ENCODE measurements at places on chromosomes 3 and 15.

DNA sequence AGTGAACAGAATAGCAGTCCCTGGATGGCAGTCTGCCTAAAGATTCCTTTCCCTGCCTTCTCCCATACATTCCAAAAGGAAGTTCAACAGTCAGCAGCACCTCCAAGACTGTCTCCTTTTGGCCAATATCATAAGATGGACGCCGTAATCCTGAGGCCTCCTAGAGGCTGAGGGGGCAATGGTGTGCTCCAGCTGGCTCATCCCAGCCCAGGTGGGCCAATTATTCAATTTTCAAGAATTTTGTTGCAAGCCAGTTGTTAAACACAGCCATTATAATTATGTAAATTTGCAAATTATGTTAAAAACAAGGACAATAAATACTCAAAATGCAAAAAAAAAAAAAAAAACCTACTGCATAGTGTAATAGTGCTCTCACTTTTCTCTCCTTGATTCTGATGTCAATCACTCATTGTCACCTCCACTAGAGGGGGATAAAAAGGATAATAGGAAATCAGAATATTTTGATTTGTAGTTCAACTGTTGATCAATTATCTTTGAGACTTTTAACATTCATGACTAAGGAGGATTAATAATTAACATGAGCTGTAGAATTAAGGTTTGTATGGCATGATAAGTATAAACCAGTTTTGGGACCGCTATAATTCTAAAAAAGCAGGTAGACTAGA is 40.1 kb downstream of the PPARG start:
- DNase-seq: no peak

DNA sequence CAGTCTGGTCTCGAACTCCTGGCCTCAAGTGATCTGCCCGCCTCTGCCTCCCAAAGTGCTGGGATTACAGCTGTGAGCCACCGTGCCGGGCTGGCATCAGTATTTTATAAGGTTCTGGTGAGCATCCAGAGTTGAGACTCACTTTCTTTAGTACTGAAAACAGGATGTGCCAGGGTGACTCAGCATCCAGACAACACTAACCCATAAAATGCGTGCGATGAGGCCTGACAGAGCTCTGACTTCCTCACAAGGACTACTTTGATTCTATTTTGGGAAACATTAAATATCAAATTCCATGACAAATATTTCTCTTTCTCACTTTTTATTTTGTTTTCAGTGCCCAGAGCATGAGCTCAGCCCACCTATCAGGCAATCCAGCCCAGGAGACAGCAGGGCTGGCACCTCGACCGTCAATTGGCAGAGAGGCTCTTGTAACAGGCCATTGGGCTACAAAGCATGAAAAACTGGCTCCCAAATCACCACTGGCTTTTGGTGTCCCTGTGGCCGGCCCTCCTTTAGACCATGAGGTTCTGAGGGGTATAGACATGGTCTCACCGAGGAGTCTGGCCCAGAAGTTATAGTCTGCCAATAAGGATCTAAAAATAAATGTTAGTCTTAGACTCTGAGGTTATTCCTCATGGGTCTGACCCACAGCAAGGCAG is 75.0 kb downstream of the FEM1B start:
- no peak for DNase-seq

GRCh38 chr15:50786871-50787270 is 21.4 kb upstream of the SPPL2A start:
- no peak for DNase-seq

DNA sequence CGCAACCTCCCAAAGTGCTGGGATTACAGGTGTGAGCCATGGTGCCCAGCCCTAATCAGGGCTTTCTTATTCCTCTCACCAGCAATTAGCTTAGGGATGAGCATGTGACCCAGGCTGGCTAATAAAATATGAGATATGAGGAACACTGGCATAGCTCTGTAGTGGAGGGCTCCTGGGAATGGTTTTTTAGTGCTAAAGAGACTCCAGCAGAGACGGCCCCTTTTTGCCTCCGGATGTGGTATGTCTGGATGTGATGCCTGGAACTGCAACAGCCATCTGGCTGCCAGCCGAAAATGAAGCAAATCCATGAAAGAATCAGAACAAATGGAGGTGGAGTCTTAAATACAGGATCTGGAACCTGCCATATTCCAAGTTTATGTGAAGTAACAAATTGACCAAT is 69.1 kb upstream of the MAGI1 start:
- DNase-seq: no peak

- DNase-seq: no peak
These were observed 301.0 kb upstream of the UMPS start for GRCh38 chr3:124429129-124429815.

DNA sequence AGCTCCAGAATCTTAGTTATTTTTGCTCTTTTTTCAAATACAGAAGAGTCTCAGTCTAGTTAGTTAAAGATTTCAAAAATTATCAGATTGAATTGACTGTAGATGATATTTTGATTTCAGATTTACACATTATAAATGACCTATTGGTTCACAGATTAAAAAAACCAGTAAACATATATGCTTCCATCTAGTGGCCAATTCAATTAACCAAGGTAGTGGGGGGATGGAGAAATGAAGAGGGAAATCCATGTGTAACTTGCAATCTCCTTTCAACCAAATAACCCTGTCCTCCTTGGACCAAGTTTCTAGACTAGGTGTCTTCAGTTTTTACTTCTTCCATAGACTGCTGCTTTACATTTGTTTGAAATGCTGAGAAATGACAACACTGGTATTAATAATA is 789.8 kb downstream of the ROBO1 start:
- no peak for DNase-seq

GRCh38 chr3:43852066-43852465 is 161.3 kb downstream of the ABHD5 start:
- no peak for DNase-seq

DNA sequence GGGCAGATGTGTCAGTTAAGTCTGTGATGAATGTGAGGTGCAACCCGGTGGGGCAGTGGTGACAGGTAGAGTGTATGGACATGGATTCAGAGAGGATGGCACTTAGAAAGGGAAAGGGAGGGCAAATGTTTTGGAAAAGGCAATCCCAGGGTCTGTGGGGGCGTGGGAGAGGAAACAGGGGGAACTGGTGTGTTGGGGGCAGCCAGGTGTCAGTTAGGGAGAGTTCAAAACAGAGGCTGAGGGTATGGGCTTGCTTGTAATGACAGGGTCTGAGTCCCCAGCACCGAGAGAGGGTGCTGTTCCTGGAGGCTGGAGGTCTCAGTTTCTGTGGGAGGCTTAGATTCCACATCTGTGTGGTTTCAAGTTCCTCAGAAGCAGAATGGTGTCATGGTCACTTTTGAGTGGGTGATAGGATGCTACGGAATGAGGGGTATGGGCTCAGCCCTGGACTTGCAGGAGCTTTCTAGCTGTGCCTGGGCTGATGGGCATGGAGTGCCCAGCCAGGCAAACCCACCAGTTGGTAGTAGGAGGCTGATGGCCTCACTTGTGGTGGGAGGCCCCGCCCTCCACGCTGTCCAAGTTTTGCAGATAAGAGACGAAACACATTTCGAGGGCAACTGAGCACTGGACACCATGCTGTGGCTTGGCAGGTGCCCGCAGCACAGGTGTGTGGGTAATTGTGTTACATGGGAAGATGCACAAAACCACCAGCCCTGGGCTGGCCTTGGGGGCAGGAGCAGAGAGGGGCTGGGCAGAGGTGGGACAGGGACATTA is 209.4 kb downstream of the RPLP1 start:
- DNase-seq: no peak

- no peak for DNase-seq
These were observed 40.9 kb downstream of the HDC start for GRCh38 chr15:50224606-50225005.

- no peak for DNase-seq
These were observed 28.0 kb downstream of the MYZAP start for GRCh38 chr15:57619746-57620145.

DNA sequence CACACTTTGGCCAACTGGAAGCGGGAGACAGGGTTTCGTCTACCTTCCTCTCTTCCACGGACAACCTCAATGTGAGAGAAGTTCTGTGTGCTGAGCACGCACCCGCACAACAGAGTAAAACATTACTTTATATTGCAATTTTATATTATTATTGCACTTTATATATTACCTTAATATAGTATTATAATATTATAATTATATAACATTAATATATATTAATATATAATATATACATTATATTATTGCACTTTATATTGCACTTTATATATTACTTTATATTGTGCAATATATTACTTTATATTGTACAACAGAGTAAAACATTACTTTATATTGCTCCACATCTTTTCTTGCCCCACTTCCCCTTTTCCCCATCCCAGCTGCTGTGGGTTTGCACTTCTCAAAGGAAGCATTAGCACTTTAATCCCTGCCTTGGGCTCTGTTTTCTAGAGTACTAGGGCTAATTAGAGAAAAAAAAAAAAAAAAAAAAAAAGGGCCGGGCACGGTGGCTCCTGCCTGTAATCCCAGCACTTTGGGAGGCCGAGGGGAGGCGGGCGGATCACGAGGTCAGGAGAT is 76.4 kb upstream of the SLC4A7 start:
- DNase-seq: no peak

- DNase-seq: no peak
These were observed 300.1 kb upstream of the LRRN1 start for GRCh38 chr3:3499012-3499562.

DNA sequence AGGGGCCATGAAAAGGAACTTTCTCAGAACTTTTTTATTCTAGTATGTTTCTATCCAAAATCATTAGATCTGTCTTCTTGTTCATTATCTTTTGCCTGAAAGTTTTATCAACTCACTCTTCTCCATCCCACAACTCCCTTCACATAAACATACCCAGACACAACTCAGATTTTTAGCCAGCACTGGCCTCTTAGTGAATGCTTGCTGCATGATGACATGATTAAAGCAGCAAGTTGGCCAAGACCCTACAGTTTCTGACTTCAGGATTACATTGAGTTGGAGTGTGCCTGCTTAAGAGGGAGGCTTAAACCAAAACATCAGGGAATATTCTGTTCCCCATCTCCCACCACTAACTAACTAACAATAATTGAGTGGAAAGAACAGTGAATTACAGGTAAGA is 38.1 kb downstream of the PLSCR2 start:
- DNase-seq: no peak

DNA sequence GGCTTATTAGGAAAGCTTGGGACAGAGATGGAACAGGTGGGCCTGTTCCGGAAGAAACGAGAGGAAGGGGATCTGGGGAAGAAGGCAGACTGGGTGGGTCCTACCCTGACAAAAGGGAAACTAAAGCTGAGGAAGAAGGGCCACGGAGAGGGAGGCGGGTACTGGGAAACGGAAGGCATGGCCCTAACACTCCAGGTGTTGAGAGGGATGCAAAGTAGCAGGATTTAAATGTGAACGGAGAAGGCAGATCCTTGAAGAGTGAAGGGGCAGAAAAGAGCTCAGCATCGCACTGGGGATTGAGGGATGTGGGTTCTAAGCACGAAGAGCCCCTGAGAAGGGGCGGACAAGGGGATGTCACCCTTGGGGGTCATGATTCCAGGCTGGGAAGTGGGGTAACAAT is 735 bp downstream of the STIMATE start:
- DNase-seq: no peak

GRCh38 chr3:191492601-191493000 is 31.6 kb downstream of the PYDC2 start:
- no peak for DNase-seq

GRCh38 chr3:12630292-12630691 is 33.6 kb downstream of the RAF1 start:
- no peak for DNase-seq

GRCh38 chr3:535566-536416 is 339.2 kb downstream of the CHL1 start:
- no peak for DNase-seq

Measured in stimulated activated CD8-positive, alpha-beta memory T cell treated with anti-CD3 and anti-CD28 coated beads, Interleukin-2, amount 100 ng/mL, for 1 hour (primary cell).